COLO829 (cell line): ENCODE measurements at places on chromosomes 12 and 14.

DNA sequence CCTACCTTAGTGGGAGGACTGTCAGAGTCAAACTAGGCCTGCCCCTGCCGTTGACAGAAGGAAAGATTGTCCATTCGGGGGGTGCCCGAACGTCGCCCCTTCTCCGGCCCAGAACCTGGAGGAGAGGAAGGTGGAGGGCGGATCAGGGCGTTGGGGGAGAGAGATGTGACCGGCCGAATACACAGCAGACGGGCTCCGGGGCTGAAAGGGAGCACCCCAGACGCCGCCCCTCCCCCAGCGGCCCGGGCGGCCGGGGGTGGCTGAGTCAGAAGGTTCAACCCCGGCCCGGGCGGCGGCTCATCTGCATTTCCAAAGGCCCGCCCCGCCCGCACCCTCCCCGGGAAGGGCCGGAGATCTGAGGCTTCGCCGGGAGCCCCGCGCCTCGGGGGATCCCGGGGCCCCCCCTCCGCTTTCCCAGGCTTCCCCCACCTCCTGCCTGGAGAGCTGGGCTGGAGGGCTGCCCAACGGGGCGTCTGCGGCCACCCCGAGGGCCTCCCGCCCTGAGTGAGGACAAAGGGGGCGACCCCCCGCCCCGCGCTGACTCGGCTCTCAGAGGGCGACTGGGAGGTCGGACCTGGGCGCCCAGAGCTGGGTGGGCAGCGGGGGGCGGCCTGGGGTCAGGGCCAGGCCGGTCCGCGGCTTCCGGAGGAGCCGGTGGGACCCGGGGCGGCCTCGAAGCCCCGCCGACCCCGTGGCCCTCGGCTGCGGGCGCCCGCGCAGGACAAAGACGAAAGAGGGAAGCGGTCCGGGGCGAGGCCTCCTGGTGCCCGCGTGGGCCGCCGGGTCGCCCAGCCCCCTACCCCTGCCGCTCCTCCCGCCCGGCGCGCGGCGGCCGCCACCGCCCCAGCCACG lies 3.7 kb upstream of the SETD1B start:
- DNase-seq = peak; percentile 57

DNA sequence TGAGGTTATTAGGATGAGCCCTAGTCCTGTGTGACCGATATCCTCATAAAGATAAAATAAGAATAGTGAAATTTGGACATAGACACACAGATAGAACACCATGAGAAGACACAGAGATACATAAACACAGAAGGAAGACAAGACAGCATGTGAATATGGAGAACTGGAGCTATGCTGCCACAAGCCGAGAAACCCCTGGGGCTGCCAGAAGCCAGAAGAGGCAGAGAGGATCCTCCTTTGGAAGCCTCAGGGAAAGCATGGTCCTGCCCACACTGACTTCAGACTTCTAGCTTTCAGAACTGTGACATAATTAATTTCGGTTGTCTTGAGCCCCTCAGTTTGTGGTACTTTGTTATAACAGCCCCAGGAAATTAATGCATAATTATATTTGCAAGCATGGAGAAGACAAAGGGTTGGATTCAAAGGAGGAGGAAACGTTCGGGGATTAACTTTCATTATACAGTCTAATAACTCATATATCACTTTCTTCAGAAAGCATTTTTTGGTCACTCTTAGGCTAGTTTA lies 1501.8 kb upstream of the FLRT2 start:
- no peak for DNase-seq

DNA sequence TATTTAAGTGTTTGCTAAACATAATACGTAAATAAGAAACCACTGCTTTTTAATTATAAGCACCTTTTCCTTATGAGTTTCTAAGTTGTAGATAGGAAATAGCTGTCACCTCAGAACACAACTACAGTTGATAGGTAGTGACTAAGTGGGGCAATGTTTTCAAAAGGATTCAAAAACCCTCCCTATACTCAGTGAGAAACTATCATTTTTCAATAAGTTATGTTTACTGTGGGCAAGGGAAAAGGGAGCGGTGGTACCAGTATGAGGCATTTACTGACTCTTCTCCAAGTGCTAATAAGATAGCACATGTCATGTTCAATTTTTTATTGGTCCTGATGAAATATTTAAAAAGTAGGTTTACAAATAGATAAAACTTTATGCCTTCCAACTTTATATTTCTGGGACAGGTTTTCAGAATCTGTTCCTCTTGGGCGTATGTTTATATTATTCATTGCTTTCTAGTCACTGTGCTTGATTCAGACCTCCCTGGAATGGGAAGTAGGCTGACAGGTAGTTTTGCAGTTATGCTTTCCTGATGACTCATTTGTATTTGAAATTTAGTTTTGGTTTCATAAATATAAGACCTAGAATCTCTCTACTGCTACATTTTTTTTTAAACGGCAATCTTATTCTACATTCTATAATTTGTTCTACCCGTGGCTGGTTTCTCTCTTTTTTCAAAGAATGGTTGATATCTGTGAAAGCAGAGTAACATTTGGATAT lies 153.1 kb downstream of the TMEM117 start:
- DNase-seq = no peak

- DNase-seq = no peak
Measured at GRCh38 chr14:68758301-68758700, 34.6 kb downstream of the ZFP36L1 start.

DNA sequence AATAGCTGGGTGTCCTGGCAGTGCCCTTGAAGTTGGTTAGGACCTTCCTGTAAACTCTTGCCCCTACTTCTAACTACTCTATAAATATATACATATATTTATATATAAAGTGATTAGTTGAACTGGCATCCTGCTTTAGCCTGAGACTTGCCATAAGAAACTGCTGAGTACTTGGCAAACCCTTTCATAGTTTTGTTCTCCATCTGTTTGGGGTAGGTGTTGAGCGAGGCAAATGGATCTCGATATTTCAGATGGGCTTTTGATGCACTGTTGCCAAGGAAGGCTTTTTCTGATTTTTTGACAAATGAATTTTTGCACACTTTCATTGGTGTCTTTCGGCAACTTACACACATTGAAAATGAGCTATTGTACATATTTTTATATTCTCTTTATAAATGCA lies 10.4 kb downstream of the CALM1 start:
- DNase-seq = no peak

DNA sequence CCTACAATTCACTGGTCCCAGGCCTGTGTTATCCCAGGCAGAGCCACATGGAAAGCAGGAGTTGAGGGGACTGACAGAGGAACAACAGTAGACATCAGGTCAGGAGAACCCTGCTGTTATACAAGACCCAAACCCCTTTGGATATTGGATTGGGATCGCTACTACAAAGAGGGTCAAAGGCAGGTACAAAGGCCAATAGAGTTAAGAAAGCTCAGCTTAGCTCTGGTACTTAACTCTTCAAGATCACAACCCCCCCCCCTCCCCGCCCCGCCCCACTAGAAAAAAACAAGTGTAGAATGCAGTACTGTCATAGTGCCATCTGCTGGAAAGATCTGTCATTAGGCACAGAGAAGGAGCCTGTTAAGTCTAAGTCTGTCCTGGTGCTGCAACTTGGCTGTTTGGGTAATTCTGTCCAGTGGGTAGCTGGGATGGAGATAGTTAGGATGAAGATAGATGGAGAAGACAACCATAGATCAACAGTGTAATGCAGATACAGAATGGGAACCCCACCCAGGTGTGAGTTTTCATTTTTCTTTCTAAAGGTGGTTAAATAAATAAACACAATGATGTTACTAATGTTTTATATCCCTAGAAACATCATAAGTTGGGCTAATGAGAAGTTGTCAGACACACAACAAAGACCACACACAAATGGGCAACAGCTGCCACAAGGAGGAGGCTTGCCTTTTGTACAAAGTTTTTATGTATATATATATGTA lies 17.2 kb downstream of the REM2 start:
- peak; percentile 79 for DNase-seq

DNA sequence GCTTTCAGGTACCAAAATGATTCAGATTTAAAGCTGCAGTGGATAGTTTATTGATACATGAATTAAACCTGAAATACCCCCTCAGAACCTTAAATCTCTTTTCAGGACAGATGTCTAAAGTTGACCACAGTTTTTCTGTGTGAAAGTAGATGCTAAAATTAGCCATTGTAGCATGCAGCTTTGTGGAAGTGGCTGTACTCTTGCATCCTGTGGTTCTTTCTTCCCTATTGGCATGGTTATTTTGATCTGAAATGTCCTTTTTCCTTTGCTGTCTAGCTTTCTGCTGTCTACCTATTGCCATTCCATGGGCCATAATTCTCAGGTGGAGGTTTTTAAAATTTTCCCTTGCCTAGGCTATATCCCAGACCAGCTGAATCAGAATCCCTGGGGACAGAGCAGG lies 455.6 kb downstream of the ZFP36L1 start:
- no peak for DNase-seq

GRCh38 chr12:31589904-31590641 lies 863 bp downstream of the DENND5B start:
- no peak for DNase-seq

DNA sequence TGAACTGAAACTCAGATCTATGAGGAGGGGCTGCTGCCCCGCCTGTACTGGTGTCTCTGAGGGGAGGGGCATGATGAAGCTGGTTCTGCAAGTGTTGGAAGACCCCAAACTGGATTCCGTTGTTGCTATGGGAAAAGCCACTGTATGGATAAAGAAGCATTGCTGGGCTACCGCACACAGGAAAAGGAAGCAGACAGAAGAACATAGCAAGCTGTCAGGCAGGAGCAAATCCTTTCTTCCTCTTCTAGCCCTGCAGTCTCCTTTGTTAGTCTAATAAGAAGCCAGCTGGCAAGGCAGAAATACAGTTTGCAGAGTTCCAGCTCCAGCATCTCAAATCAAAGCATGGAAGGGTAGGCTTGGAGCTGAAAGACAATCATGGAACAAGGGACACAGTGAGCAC lies 26.3 kb upstream of the NR1H4 start:
- no peak for DNase-seq

DNA sequence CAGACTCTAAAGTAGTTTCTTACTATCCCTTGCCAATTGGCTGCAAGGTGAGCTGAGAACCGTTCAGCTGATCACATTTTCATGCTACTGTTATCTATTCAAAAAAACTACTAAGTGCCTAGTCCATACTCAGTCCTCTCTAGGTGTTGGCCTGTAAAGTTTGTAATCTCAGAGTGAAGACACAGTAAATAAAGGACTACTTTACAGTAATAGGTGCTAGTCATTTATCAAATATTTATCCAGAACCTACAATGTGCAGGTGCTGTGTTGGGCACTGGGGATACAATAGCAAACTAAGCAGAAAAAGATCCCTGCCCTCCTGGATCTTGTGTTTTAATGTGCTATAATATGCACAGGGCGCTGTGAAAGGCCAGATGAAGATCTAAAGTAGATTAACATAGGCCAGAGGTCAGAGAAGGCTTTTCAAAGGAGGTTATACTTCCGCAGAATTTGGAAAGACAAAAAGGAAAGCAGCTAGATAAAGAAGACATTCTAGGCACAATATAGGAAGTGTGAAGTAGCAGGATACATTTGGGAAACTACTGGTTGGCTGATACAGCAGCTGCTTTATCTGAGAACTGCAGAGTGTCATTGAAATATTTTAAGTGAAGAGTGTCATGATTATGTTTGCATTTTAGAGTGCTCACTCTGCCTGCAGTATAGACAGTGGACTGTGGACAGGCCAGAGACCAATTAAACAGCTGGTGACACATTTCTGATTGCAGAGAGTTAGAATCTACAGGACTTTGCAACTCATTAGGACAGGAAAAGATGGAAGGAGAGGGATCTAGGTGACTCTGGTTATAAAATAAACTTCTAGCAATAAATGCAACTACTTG lies 8.0 kb upstream of the ACTR10 start:
- DNase-seq = no peak

- no peak for DNase-seq
Measured at GRCh38 chr14:96423446-96424108, 31.6 kb downstream of the AK7 start.

- DNase-seq = no peak
Measured at GRCh38 chr14:37985826-37986470, 221.8 kb upstream of the SSTR1 start.

- DNase-seq = no peak
Measured at GRCh38 chr12:21989819-21990412, 48.7 kb upstream of the ABCC9 start.

- DNase-seq = no peak
Measured at GRCh38 chr12:124764870-124765580, 98.6 kb downstream of the SCARB1 start.

DNA sequence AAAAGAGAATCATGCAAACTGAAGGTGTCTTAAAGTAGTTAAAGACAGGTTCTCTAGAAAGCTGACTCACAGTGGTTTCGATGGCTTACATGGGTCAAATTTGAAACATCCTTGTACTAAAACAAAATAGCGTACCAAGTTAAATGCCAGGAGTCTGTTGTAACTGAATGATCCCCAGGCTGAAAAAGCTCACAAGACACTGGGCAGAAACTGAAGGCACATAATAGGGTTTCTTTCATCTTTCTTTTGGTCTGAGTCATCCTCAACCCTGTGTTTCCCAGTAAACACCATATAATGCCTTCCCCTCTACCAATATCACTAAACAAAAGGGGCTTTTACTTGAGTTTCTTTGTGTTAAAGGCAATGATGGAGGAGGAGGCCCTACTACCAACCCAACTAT lies 12.8 kb downstream of the ZFYVE1 start:
- DNase-seq = peak; percentile 97

- DNase-seq = no peak
Measured at GRCh38 chr14:33376510-33376909, 437.8 kb downstream of the NPAS3 start.
